ENCODE measurements at places on chromosomes 7 and 10. TPM values are rescaled to one million over a fixed set of nuclear protein-coding genes. Genes with fewer than 3 reads are reported as not detected.
A peak's percentile ranks its signal among the peaks of the same experiment; 100 is the strongest.

Gene GHRHR
- polyA plus RNA-seq, result not detected

Gene SORBS1
- 17.3 TPM for polyA plus RNA-seq

Gene CPEB3
- 0.44 TPM for polyA plus RNA-seq

Gene HTR5A
- polyA plus RNA-seq, result not detected

GRCh38 chr10:124731551-124731950 is 12.6 kb downstream of the FAM53B start:
- H3K36me3 ChIP-seq, result no peaks in the 10 kb centered on the region
- H3K4me1 ChIP-seq, result peaks cover 90% of the 10 kb centered on the region
- H3K27ac ChIP-seq, result peak overlapping the region; percentile 95

DNA sequence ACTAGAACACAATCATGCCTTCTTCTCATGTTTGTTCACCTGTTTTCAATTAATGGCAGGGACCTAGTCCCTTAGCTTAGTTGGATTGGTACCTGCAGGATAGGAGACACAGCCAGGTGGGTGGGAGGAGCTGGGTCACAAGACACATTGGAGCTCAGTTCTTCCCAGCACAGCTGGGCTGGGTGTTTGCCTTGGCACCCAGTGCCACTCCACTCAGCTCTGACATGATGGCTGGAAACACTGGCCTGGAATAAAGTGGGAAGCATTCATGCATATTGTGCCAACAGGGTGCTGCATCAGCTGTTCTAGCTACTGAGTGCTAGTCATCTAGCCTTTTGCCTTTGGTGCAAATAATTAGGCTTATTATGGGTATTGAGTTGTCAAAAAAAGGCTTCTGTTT is 226.1 kb downstream of the PTEN start:
- no peaks in the 10 kb centered on the region for H3K27me3 ChIP-seq
- H3K27ac ChIP-seq, result no peak overlapping the region
- H3K4me3 ChIP-seq, result no peak overlapping the region
- H3K36me3 ChIP-seq, result no peaks in the 10 kb centered on the region
- DNase-seq, result no peak
- H3K4me1 ChIP-seq, result no peaks in the 10 kb centered on the region

DNA sequence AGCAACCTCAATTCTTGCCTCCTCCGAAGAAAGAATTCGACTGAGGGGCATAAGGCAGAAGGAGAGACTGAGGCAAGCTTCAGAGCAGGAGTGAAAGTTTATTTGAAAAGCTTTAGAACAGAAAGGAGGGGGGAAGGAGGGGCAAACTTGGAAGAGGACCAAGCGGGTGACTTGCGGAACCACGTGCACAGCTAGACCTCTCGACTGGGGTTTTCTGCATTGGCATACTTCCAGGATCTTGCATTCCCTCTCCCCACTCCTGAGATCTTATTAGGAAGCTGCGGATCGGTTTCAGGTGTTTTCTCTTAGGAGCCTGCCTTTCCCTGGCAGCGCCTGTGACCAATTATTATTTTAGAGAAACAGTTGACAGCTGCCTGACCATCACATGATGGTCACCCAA is 20.3 kb upstream of the CPXM2 start:
- no peaks in the 10 kb centered on the region for H3K36me3 ChIP-seq

DNA sequence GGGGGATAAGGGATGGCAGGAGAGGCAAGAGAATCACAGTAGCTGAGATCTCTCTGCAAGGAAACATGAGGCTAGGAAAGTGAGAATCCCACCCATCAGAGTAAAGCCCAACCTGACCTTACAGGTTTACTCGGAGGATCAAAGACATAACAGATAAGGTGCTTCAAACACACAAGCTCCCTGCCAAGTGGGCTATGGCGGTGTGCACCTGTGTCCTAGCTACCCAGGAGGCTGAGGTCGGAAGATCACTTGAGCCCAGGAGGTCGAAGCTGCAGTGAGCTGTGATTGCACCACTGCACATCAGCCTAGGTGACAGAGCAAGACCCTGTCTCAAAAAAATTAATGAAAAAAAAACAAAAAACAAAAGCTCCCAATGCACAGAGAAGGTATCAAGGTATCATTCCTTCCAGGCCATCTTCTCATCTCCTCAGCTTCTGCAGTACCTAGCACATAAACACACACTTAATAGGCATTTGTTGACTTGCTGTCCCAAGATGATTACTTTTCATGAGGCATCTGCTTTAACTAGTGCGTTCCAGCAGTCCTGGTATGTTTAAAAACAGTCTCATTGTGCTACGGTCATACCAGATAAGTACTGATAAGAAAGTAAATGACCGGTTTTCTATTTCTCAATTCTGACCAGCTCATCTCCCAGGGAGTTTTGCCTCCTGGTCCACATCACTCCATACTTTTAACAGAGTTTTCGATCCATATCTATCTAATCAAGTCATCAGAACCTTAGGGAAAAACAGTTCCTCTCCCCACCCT is 13.3 kb downstream of the GNA12 start:
- no peak overlapping the region for H3K4me3 ChIP-seq
- no peaks in the 10 kb centered on the region for H3K4me1 ChIP-seq
- DNase-seq, result no peak
- H3K36me3 ChIP-seq, result no peaks in the 10 kb centered on the region

GRCh38 chr10:131936736-131937135 is 35.9 kb downstream of the PPP2R2D start:
- DNase-seq, result no peak
- H3K36me3 ChIP-seq, result no peaks in the 10 kb centered on the region
- peaks cover 19% of the 10 kb centered on the region for H3K4me1 ChIP-seq
- H3K27ac ChIP-seq, result no peak overlapping the region
- no peaks in the 10 kb centered on the region for H3K27me3 ChIP-seq
- H3K4me3 ChIP-seq, result no peak overlapping the region

GRCh38 chr10:71632200-71632820 is 87.3 kb downstream of the C10orf105 start:
- H3K27me3 ChIP-seq, result no peaks in the 10 kb centered on the region
- no peaks in the 10 kb centered on the region for H3K36me3 ChIP-seq
- H3K27ac ChIP-seq, result no peak overlapping the region

GRCh38 chr7:149790146-149790548 is 16.8 kb upstream of the ZNF467 start:
- H3K27me3 ChIP-seq, result peaks cover 10% of the 10 kb centered on the region
- peak; percentile 71 for DNase-seq
- no peaks in the 10 kb centered on the region for H3K36me3 ChIP-seq
- H3K27ac ChIP-seq, result no peak overlapping the region

DNA sequence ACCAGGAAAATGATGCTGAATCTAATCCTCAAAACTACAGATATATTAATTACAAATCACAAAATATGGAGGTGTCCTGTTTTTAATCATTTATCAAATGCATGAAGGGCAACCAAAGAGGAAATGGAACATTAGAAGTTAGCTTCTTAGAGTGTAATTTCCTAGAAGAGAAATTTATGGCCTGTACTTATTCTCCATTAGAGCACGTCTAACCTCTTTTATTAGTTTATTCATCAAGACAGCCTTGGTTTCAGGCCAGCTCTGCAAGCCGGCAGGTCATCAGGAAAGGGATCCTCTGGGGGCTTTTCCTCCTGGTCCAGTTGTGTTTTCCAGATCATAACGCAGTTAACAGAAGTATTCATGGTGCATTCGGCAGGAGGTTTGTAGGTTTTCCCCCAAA is 517.6 kb downstream of the KCNMA1 start:
- no peak overlapping the region for H3K4me3 ChIP-seq
- H3K27me3 ChIP-seq, result no peaks in the 10 kb centered on the region
- no peaks in the 10 kb centered on the region for H3K36me3 ChIP-seq

- no peaks in the 10 kb centered on the region for H3K36me3 ChIP-seq
- no peak for DNase-seq
- H3K4me1 ChIP-seq, result peaks cover 15% of the 10 kb centered on the region
Observed at GRCh38 chr7:4610768-4611467, 71.2 kb upstream of the FOXK1 start.

- no peaks in the 10 kb centered on the region for H3K4me1 ChIP-seq
- H3K27me3 ChIP-seq, result no peaks in the 10 kb centered on the region
- H3K27ac ChIP-seq, result no peak overlapping the region
- no peak for DNase-seq
- no peak overlapping the region for H3K4me3 ChIP-seq
- no peaks in the 10 kb centered on the region for H3K36me3 ChIP-seq
Observed at GRCh38 chr7:138154661-138155060, 78.4 kb downstream of the AKR1D1 start.

DNA sequence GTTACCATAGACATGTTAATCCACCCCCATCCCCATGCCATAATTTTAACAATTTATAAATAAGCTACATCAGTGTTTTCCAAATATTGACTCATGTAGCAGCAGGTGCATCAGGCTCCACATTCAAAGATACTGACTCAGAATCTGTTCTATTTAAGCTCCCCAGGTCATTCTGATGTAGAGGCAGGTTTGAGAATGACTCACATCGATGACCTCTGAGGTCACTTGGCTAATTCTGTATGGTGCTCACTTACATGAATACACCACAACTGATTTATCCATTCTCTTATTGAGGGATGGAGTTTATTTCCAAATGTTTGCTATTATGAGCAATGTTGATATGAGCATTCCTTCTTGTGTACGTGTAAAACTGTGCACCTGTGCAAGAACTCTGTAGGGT is 1159.0 kb downstream of the TYW1 start:
- H3K27ac ChIP-seq, result no peak overlapping the region
- H3K36me3 ChIP-seq, result no peaks in the 10 kb centered on the region
- H3K4me3 ChIP-seq, result no peak overlapping the region
- no peaks in the 10 kb centered on the region for H3K27me3 ChIP-seq
- DNase-seq, result no peak

DNA sequence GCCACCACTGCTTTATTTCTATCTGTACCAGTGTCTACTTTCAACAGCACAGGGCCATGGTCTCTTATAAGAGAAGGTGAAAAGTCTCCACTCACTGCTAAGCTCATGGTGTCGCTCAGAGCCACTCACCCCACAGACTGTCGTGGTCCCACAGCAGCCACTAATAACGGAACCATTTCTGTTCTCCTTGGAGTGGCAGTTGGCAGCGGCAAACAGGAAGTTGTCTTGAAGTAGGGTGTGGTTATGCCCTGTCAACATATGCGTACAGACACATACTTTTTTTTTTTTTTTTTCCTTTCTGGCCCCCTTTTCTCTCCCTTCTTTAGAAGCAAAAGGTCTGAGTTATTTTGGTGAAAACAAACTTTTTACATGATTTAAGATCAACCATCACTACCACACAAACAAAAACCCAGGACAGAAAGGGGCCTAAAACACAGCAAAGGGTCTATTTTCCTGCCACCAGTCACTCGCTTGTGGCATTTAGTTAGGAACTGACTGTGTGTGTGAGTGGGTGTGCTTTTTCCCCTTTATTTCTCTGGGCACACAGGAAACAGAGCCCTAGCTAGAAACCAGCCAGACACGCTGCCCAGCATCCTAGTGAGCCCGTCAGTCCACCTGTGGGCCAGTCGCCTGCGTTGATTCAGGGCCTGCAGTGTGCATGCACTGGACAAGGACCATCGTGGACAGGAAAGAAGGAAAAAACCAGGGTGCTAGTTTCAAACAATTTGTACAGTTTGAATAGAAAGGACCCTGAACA is 96.7 kb upstream of the EFCAB10 start:
- peak; percentile 28 for DNase-seq
- peak overlapping the region; percentile 55 for H3K4me3 ChIP-seq
- peaks cover 48% of the 10 kb centered on the region for H3K4me1 ChIP-seq
- H3K27me3 ChIP-seq, result no peaks in the 10 kb centered on the region
